ENCODE measurements at places on chromosomes 1 and 21. TPM values are rescaled to one million over a fixed set of nuclear protein-coding genes. Genes with fewer than 3 reads are reported as not detected.
A peak's percentile ranks its signal among the peaks of the same experiment; 100 is the strongest.

- no peak for DNase-seq
Observed at GRCh38 chr1:192830595-192831246, 21.9 kb downstream of the RGS2 start.

The TTC39A gene
- 11.6 TPM for total RNA-seq

DNA sequence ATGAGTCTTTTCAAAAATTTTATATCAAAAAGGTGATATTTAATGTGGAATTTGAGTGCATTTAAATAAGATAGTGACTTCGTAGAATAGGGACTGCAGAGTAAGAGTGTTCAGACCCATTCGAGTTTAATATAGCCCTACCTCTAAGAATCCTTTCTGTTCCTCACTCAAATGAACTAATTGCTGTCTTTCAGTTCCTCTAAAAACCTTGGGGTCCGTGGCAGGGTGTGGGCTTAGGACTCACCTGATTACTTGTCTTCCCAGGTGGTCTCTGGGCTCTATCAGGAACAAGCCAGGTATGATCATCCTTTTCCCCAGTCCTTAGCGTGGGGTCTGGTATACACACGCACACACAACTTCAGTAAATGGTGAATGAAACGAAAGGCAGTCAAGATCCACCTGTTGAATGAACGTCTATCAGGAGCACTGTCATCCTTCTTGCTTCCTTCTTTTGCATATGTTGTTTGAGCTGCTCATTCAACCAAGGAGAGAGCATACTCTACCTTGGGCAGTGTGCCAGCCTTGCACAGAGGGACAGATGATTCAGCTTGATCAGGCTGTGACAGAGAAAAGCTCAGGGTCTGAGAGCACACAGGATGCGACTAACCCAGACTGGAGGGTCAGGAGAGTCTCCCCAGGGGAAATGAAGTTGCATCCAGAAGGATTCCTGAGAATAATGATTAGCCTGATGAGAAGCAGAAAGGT lies 1.2 kb upstream of the RNF11 start:
- DNase-seq = no peak

The PTGS2 gene
- 1.7 TPM for total RNA-seq

The CTH gene
- 33.5 TPM for total RNA-seq

GRCh38 chr1:197675583-197676208 lies 99.6 kb downstream of the DENND1B start:
- no peak for DNase-seq

- DNase-seq = no peak
Observed at GRCh38 chr1:165435801-165436200, 9.1 kb downstream of the RXRG start.

GRCh38 chr1:159791031-159791430 lies 10.3 kb downstream of the DUSP23 start:
- no peak for DNase-seq

The EXTL1 gene
- 0.38 TPM for total RNA-seq

- peak; percentile 74 for DNase-seq
Observed at GRCh38 chr1:204094313-204094729, 21.4 kb downstream of the SOX13 start.

DNA sequence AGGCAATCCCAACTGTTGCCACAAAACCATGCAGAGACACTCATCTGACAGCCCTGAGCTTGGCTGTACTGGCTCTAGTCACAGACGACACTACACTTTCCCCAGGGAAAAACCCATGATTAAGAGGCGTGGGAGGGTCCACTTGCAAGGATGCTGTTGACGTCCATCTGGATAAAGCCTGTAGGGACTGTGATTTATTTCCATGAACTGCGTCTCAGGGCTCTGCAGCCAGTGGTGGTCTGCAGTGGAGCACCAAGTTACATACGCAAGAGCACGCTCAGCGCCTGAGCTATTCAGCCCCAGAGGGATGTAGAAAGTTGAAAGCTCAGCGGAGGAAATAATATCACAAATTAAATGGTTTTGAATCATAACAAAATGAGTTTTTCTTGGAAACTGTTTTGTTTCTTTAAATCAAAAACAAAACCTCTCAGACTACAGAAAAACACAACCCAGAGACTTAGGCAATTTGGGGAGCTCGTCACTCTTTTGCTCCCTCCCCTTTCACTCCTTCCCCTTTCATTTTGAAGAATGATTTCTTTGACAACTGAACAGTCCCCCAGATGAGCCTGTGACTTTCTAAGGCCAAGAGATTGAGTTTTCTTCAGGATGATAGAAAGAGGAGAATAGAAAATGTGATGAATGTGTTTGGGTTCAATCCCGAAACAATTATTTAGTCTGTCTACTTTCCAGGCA lies 71.2 kb downstream of the NGF start:
- no peak for DNase-seq

The AADACL3 gene
- 0.22 TPM for total RNA-seq
